ENCODE measurements at places on chromosomes 7 and 10. TPM values are rescaled to one million over a fixed set of nuclear protein-coding genes. Genes with fewer than 3 reads are reported as not detected.

DNA sequence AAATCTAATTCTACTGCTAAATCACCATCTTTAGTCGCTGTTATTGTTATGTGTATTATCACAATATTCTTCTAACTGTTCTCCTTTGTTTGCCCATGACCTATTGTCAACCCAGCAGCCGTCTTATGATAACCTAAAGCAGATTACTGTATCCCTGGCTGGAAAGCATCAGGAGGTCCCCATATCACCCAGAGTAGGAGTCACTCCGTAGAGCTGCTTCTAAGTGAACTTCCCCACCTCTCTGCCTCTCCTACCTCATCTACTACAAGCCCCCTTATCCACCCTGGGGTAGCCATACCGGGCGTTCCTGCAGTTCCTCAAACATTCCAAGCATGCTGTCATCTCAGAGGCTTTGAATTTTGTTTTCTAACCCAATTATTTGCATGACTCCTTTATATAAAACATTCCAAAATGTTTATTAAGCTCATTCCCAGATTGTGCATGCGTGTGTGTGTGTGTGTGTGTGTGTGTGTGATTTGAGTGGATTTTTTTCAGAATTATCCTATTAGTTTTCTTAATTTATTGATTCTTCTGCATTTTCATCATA, 39.7 kb downstream of the POU6F2 start:
- no peak for DNase-seq

DNA sequence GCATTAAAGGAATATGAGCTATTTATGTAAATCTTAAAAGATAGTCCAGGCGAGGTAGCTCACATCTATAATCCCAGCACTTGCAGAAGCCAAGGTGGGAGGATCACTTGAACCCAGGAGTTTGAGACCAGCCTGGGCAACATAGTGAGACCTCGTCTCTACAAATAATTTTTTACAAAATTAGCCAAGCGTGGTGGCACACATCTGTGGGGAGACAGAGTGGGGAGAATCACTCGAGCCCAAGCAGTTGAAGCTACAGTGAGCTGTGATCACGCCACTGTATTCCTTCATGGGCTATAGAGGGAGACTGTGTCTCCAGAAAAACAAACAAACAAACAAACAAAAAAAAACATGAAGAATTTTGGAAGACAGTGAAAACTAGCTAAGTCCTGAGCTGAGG, 28.4 kb downstream of the HERC4 start:
- DNase-seq: no peak

DNA sequence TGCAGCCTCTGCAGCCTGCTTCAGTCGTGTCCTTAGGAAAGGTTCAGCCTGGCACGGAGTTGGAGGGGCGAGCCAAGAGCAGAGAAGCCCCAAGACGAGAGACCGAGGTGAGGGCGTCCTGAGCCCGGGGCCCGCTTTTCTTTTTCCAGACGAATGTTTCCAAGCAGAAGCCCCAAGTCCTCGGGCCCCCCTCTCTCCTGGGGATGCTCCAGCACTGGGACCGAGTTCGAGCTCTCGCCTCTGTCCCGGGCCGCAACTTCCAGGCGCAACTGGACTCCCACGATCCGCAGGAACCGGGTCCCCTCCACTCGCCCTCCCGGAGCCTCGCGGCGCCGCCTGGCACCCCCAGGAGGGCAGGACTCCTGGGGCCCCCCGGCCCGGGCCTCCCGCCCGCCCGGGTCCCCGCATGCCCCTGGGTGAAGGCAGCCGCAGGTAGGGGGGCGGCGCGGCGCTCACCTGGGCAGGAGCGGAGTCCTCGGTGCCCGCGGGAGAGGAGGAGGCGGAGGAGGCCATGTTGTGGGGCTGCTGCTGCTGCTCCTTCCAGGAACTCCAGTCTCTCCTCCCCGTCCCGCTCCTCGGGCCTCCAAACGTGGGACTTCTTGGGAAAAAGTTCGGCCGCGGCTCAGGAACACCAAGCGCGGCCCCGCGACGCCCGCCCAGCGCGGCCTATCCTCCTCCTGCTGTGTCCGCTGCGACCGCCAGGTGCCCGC, 45.3 kb upstream of the CDK1 start:
- no peak for DNase-seq

DNA sequence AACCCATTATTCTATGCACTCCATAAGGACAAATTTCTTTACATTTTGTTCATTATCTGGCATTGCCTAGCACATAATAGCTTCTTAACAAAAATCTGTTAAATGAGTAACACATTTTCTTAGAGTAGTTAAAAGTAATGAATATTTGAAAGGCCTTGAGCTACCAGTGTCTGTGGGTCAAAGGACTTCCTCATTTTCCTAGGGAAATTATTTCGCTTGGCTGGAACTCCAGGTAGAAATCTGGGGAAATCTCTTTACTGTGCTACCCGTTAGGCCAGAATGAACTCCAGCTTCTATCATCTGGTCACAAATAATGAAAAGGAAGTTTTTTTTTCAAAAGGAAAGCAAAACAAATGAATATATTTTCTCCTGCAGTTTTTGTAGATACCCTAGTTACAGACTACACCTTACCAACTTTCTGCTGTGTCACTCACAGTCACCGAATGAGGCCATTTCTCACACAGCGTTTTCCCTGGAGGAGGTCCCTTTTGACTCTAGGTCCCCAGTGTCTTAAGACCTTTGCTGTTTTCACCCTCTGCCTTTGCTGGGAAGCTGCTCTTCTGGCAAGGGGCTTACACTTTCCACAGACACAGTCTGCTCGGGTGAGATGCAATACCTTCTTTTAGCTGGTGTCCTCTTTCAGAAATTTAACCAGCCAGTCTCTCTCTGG, 1.6 kb downstream of the SAMD9L start:
- DNase-seq: no peak

GRCh38 chr10:14535457-14536130, 204.9 kb upstream of the FRMD4A start:
- no peak for DNase-seq

DNA sequence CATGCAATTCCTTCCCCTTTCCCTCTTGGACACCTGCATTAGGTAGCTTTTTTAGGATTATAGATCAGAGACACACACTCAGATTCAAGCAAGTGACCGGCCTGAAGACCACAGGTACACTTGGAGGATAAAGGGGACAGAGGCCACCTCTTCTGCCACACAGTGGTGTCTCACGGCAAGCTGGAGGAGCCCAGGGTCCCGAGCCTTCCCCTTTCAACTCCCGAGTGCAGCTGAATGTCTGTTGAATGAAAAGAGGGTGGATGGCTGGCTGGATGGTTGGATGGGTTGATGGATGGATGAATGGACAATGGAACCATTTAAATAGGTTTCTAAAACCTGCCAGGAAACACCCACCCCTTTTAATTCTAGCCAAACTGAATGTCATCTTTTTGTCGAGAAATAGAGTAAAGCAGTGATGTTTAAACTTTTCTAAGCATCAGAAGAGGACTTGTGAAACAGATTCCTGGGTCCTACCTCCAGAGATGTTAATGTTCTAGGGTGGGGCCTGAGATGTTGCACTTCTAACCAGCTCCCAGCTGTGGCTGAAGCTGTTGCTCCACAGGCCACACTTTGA, 49.2 kb upstream of the ZMIZ1 start:
- no peak for DNase-seq

DNA sequence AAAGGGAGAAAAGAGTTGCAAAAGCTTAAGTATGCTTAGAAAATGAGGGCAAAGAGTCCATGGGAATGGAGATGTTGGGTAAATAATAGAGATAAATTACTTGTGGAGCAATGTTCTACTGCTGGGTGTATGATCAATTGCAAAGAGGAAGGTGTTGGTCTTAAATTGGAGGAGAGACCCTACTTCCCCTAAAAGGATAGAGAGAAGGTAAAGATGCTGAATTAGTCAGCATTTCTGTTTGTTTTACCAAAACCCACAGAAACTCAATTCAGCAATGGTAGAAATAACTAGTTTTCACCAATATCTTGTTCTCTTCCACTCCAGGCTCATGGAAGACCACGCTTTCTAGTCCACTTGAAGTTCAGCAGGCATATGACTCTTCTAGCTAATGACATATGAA, 32.1 kb downstream of the ASB4 start:
- no peak for DNase-seq

DNA sequence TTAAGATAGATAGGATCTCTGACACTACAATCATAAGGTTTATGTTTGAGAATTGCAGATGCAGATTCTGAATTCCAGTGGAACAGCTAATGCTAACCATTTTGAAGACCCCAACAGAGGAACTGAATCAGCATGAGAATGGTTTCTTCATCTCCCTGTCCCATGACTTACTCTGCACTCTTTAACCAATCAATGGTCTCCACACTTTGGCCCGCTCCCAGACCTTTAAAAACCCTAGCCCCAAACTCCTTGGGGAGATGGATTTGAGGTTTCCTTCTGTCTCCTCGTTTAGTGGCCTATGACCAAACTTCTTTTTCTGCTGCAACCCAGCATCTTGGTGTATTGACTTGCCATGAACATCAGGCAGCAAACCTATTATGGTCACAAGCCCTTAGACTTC, 804.9 kb downstream of the LRMDA start:
- DNase-seq: no peak

DNA sequence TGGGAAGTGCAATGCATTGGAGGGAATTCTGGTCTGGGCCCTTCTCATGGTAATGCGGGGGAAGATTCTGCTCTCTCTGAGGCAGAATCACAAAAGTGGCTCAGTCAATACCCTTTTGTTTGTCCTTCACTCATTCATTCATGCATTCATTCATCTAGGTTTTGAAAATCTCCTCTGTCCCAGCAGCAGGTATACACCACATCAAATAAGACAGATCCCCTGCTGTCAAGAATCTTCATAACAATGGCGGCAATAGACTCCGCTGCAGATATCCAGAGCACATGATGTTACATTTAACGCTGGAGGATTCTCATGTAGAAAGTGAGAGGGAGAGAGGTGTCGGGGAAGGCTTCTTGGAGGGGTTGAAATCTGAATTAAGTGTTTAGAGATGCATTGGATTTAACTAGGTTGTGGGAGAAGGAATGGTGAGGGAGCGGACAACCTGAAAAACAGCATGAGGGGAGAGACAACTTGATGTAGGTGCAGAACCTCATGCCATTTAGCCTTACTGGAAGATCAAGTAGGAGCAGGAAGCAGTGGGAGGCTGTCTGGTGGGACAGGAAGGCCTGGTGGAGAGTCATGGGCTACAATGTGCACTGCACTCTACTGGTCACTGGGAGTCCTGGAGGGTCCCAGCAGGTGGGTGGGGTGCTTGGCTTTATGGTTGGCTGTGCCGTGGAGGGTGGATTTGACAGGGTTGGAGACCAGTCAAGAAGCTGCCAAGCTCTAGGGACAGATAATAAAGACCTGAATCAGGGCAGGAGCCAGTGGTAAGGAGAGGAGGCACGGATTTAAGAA, 5.2 kb upstream of the FAM180A start:
- DNase-seq: no peak

- DNase-seq: peak; percentile 71
Measured at GRCh38 chr10:126049759-126050700, 153.7 kb downstream of the FANK1 start.

DNA sequence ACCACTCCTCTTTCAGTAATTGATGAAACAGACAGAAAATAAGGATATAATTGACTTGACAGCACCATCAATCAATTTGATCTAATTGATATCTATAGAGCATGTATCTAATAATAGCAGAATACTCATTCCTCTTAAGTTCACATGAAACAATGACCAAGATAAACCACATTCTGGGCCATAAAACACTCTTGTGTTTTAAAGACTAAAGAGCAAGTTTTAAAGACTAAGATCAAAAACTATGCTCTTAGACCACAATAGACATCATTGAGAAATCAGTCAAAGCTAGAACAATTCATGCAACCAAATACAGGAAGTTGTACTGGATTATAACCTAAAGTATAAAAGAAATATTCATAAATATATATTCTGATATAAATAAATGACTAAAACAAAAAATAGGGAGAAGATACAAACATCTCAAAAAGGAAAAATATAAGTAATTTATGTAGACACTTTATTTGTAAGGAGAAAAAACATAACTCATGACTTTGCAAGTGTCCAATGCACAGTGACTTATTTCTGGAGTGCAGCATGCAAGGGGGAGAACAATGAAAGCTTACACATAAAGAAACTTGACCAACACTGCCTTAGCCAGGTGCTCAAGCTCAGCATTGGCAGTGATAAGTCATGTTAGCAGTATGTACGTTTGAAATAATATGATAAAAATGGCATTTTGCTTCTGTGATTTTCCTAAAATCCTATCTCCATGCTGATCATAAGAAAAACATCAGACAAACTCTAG, 312.7 kb upstream of the IGFBP3 start:
- DNase-seq: no peak

GRCh38 chr10:132599732-132600131, 62.1 kb downstream of the INPP5A start:
- DNase-seq: no peak

- no peak for DNase-seq
Measured at GRCh38 chr10:29530112-29530976, 104.4 kb downstream of the SVIL start.

DNA sequence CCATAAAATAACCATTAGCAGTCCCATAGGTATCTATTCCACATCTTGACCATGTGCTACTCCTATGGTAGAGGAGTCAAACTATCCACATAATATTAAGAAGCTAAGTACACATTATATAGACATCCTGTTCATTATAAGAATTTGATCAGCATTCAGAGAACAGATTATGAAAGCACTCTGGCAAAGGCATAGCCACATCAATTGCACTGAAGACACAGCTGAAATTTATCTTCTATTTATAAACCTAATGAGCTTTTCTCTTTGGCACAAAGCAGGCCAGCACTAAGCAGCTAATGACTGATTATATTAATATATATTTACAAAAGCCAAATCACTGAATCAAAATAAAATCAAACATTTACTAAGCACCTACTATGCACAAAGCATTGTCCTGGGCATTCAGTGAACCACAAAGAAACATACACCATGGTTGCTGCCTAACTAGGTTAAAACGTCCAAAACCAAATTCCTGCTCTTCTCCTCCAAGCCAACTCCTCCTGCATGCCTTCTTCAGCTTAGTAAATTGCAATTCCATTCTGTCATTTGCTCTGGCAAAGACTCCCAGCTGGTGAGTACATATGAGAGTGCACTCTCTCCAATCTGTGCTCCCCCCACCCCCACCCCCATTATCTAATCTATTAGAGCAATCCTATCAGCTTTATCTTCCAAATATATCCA, 122.6 kb upstream of the ASAH2 start:
- DNase-seq: no peak

DNA sequence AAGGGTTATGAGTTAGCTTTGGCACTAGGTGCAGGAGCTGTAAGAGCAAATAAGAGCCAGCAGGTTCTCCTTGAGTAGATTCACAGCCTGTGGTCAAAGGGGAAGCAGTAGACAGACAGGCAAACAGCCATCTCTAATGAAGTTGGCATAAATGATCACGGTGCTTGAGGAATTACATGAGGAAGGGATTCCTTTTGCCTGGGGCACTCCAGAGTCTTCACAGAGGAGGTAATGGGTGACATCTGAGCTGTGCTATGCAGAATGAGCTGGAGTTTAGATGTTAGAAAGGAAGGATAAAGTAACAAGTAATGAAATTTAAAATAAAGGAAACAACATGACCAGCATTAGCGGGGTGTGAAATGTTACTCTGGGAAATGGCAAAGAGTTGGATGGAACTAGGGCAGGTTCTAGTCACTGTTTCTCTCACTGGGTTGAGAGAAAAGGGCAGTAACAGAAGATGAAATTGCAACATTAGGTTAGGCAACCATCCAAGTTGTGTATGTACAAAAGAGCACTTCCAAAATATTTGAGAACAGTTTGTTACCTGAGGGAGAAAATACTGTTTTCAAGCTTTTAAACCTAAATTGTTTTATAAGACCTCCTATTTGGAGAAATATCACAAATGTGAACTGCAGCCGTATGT, 613.8 kb downstream of the PHTF2 start:
- no peak for DNase-seq

GRCh38 chr7:35521941-35522340, 173.0 kb downstream of the HERPUD2 start:
- no peak for DNase-seq

The SLC25A13 gene
- total RNA-seq: 54.8 TPM

The OR2A1 gene
- total RNA-seq: not detected

The IPMK gene
- 3.1 TPM for total RNA-seq

The ITPRID1 gene
- total RNA-seq: not detected
